Endothelial cell of umbilical vein (primary cell): ENCODE measurements at places on chromosomes 3 and 15.

DNA sequence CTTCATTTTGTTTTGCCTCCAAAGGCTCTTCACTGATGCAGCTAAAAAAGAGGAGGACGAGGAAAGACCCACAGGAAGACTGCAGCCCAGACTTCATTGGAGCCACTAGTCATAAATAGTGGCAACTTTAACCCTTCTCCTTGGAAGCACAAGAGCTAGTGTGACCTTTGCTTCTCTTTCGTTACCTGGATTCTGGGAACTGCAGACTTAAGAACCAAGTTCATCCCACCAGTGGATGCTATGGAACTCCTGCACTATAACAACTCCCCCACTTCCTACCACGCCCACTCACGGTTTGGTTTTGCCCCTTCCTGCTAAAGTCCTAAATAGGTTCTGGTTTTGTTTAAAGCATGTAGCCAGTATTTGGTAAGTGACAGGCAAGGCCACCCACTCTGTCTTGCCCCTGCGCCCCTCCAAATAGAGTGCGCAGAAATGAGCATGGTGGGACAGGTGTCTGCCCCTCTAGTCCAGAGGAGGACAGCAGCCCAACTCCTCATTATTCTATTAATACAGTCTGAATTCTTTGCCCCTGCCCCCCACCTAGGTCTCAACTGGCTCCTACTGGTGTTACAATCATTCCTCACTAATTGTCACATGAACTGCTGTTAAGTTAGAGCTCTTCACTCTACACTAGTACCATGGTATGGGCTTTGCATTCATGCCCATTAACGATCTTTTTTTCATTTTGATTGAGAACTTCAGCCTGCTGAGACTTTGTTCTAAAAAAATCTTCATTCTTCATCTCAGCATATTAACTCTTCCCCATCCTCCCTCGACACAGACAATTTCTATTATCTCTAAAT is 504.6 kb downstream of the FOXP1 start:
- DNase-seq, result no peak

DNA sequence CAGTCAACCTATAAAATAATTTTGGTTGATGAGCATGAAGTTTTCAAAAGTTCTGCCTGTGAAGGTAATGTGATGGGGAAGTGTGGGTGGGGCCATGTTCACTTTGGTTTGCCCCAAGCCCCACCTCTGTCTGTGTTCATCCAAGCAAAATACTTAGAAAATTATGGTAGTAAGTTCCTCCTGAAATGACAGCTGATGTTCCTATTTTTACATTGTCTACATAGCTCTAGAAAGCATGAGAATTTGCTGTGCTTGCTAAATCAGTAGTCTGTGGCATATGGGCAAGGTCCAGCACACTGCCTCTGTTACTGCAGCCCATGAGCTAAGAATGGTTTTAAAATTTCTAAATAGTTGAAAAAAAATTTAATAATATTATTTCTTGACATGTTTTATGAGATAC is 21.9 kb upstream of the CP start:
- no peak for DNase-seq

DNA sequence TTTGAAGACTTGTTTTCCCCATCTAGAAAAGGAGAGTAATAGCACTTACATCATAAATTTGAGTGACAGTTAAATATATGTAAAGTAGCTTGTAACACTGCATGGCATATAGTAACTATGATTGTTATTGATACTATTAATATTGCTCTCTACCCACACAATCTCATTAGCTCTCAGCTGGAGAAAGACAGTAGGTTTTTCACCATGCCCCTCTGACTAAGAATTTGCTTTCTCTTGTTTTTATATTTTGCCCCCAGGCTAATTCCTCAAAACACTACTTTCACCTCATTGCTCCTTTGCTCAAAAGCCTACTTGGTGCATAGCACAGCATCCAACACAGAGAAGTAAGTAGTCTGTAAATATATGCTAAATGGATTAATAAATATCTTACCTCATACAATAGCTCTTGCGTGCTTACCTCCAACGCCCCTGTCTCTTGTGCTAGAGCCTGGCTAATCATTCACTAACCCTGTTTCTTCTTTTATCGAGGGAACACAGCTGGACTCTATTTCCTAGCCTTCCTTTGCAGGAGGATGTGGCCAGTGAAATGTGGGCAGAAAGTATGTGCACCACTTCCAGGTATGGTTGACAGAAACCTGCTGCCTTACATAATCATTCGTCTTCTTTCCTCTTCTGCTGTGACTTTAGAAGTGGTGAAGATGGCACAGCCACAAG is 190.0 kb downstream of the PLCH1 start:
- DNase-seq, result no peak

- DNase-seq, result no peak
These were observed 317.5 kb downstream of the GBE1 start for GRCh38 chr3:81443958-81444357.

- no peak for DNase-seq
These were observed 2.8 kb downstream of the CDAN1 start for GRCh38 chr15:42734076-42734672.
